Activated CD8-positive, alpha-beta memory T cell treated with anti-CD3 and anti-CD28 coated beads for 4 hours (primary cell): ENCODE measurements at places on chromosomes 1 and 21.

DNA sequence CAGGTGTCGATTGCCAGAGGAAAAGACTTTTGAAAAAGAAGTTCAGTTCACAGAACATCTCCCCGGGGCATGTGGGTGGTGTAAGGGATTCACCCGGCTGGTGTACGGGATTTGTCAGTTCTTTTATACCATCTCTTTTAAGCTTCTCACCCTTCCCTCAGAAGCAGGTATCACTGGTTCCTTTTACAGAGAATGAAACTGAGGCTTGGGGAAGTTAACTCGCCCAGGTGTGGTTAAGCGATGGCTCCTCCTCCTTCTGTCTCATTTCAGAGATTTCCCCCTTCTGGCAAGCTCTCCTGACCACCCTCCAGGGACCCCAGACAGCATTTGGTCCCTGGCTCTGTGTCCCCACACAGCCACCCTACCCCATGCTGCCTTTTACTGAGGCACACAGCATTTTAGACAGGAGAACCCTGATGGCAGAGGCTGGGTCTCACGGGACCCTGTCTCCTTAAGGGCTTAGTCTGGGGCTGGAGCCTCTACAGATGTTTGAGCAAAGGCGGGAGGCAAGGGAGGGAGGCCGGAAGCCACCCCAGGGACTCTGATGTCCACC lies 2.8 kb upstream of the ECE1 start:
- DNase-seq: no peak

DNA sequence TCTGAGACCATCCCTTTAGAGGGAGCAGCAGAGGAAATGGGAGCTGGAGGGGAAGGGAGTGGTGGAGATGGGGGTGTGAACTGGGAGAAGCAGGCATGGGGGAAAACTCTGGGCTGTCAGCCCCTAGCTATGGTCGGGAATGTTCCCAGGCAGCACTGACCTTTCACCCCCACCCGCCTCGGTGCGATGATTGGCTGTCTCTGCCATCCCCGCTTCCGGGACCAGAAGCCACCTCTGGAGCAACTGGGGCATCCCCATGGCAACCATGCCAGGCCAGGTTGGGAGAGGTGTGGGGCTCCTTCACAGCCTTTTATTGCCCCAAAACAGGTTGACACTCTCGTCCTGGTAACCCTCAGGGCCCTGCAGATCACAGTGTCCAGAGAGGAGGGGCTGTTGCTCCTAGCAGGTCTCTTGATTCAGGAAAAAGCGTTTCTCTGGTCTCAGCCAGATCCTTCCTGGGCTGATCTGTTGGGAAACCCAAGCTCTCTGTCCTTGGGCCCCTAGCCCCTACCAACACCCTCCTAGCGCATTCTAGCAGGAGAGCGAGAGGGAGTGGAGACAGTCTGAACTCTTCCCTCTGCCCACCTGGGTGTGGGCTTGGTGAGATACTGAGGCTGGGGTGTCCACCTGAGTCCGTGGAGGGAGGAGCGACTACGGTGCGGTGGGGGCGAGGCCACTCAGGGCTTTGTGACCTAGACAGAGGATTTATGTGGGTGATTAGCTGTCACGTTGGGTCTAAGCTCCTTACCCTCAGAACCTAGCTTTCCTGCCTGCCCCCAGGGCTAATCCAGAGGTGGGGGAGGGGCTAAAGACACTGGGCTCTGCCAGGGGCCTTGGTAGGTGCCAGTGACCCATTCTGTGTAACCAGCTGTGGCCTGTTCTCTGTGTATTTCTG lies 12.2 kb upstream of the SLC6A9 start:
- DNase-seq: no peak

- no peak for DNase-seq
These were observed 13.5 kb downstream of the NLRP3 start for GRCh38 chr1:247429496-247429895.

DNA sequence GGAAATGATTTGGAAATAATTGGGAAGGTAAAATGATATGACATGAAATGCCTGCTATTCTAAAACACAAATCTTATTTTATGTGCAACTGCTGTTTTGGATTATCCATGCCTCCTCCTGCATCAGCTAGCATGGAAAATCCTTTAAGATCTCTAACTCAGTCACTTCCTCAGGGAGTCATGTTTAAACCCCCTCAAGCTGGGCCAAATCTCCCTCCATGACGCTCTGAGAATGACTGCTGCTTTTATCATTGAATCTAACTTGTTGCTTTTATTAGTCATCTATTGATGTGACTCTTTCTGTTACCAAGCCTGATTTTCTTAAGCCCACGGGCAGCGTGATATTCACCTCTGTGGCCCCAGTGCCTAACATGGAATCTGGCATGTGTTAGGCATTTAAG lies 324.8 kb downstream of the DISC1 start:
- no peak for DNase-seq

DNA sequence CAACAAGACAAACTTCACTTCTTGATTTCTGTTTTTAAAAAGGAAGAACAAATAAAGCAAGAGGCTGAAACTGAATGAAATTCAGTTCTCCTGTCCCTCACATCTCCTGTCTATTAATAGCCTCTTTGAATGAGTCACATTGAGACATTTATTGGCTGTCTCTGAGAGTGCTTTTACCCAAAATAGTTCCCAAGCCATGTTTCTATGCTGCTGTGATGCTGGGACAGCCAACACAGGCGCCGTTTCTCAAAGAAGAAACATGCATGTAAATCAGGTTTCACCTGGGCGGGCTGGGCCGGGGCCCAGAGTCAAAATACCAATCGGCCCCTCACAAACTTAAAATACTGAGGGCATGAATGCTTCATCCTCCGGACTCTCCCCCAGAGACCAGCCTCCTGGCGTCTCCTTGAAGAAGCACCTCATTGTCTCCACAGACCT lies 105.2 kb downstream of the EDEM3 start:
- DNase-seq: no peak

- DNase-seq: no peak
These were observed 39.2 kb downstream of the RUNX3 start for GRCh38 chr1:24890887-24891286.

GRCh38 chr21:28154121-28154520 lies 838.6 kb downstream of the LTN1 start:
- no peak for DNase-seq

DNA sequence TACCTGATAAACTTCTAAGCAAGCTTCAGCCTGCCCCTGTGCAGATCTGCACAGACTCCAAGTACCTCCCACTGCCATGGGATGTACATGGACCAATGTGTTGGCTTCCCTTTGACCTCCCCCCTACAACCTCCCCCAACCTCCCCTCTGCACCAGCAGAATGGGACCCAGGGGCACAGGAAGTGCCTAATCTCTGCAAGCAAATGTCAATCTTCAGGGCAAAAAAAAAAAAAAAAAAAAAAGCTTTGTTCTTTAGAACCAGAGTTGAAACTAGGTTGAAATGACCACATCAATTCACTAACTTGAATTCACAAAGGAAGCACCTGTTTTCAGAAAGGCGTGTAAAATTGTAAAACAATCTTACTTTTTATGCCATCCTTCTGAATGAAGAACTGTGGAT lies 53.9 kb upstream of the TIAM1 start:
- DNase-seq: no peak
